Spinal cord (tissue), 10 donors: ENCODE measurements at places on chromosomes 7 and 10.

- DNase-seq, result no peak
Measured at GRCh38 chr10:5731559-5731958, 46.9 kb downstream of the TASOR2 start.

DNA sequence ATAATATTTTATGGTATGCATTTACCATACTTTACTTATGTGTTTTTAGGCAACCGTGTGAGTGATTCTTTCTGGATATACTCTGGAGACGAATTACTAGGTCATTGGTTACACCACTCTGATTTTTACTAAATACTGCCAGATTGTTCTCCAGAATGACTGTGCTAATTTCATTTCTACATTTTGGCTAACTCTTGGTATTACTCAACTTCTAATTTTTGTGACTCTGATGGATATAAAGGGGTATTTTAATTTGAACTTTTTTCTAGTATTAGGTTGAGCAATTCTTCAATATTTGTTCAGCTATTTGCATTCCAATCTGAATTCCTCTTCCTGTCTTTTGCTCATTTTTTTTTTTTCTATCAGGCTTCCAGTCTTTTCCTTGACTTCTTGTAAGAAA lies 223.6 kb downstream of the MDFIC start:
- DNase-seq, result no peak

GRCh38 chr7:1961701-1962276 lies 271.0 kb downstream of the MAD1L1 start:
- DNase-seq, result no peak

DNA sequence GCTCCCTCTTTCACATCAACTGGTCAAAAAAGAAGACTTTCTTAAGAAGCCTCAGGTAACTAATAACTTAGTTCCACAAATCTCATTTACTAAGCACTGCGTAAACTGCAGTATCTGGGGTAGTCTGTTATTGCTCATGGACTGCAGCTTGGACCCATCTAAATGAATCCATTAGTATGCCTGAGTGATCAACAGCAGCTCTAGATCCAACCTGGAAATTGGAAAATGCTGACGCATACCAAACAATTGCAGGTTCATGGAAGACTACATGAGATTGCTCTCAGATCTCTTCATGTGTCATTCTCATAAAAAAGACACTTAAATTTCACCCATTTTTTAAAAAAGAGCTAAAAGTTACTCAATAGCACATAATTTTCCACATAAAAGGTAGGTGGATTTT lies 121.6 kb downstream of the IDE start:
- no peak for DNase-seq

GRCh38 chr10:126207313-126207771 lies 180.9 kb downstream of the ADAM12 start:
- DNase-seq, result no peak

DNA sequence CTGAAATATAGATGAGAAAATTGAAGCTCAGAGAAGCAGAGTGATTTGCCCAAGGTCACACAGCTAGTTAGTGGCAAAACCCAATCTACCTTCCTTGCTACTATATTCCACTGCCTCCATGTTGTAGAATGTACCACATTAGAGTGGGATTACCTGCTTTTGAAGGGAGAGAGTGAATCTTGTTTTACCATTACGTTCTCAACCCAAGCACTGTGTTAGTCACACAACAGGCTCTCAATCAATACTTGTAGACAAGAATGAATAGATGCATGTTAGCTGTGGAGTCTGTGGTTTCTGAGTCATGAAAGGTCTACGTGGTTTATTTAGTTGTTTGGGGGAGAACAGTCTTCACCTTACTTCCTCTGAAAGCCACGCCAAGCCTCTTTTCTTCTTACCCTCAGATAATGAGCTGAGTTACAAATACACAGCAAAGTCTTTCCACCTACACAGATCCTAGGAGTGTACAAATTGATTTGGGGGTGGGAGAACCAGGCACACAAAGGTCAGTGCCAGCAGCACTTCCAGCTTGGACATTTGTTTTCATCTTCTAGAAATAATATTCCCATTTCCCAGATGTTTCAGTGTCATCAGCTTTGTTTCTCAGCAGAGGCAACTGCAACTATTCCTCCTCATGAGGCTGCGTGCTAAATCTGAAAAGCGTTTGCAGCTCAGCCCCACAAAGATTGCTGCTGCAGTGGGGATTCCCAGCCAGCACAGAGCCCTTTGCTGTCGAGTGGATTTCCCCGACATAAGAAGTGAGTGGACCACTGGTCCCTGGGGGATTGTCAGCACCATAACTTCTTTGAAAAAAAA lies 71.5 kb upstream of the ADO start:
- DNase-seq, result no peak

GRCh38 chr10:7608001-7608400 lies 58.8 kb downstream of the ITIH5 start:
- no peak for DNase-seq

- no peak for DNase-seq
Measured at GRCh38 chr7:13743226-13743625, 246.2 kb downstream of the ETV1 start.

- DNase-seq, result no peak
Measured at GRCh38 chr7:6401536-6401935, 46.2 kb downstream of the DAGLB start.
